ENCODE measurements at places on chromosomes 7 and 10. TPM values are rescaled to one million over a fixed set of nuclear protein-coding genes. Genes with fewer than 3 reads are reported as not detected.

DNA sequence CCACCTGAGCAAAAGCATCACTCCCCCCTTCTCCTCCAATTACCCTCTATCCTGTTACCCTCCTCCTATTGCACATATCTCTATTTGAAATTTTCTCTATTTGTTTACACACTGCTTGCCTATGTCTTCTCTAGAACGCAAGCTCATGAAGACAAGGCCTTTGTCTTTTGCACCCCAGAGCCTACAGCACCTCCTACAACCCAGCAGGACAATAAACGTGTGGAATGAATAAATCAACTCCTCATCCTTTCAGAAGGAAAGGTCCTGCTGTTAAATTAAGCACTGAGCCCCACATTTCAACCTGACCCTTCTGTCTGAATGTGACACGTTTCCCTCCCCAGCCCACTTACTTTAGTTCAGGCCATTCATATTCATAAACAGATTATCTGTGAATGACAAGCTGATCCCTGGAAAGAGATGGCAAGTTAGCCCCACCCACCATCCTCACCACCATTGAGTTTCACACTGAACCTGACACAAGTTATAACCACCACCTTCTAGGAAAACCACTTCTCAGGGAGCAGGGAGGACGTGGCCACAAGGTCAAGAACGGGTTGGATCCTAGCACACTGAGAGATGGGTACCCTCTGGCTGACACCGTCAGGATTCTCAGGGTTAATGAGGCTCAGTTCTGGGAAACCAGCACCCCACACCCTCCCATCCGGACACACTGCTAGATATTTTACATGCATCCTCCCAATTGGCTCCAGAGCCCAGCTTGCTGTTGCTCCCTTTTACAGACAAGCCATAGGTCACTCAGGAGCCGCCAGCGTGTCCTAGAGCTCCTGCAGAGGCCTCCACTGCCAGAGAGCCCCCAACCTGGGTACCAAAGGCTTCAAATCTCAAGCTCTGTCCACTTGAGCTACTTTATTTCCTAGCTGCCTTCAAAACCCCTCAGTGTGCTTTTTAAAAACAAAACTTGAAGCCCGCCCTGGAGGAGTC lies 934 bp downstream of the PRTFDC1 start:
- DNase-seq = no peak

MKX gene
- total RNA-seq = not detected

GRCh38 chr10:118958984-118959925 lies 70.3 kb upstream of the NANOS1 start:
- DNase-seq = no peak

- DNase-seq = no peak
Measured at GRCh38 chr7:40873248-40873647, 738.4 kb downstream of the SUGCT start.

NUTM2A gene
- total RNA-seq = 3.1 TPM

DNA sequence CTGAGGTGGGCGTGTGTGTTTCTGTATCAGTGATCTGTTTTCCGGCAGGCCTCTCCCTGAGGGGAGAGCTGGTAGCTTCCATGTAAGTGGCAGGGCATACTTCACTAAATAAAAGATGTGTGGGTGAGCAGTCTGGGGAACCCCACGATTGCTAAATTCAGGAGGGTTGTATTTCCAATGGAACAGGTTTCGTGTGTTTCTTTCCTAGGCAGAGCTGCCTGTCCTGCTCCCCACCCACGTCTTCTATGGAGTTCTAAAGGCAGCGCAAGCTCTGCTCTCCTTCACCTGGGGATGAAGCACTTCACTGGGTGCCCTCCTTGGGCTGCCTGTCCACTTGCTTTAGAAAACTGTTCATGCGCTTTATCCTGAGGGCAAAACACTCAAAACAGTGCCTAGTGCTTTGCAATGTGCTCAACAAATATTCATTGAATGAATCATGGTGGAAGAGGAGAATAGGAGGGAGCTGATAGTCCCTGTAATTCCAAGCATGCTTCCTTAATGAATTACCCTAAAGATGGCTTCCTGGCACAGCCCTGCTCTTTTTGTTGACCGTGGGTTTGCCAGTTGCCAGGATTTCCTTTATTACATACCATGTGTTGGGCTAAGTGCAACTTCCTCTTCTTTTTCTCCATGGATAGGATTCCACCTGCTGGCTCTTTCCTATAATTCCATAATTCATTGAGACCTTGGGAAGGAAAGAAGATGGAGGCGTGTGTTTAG lies 50.6 kb upstream of the SRPK2 start:
- no peak for DNase-seq

- DNase-seq = no peak
Measured at GRCh38 chr7:142001163-142001874, 5.6 kb downstream of the MGAM start.

GRCh38 chr7:33744293-33745075 lies 160.9 kb upstream of the BMPER start:
- no peak for DNase-seq

- DNase-seq = no peak
Measured at GRCh38 chr7:134702366-134703240, 56.0 kb downstream of the BPGM start.

DNA sequence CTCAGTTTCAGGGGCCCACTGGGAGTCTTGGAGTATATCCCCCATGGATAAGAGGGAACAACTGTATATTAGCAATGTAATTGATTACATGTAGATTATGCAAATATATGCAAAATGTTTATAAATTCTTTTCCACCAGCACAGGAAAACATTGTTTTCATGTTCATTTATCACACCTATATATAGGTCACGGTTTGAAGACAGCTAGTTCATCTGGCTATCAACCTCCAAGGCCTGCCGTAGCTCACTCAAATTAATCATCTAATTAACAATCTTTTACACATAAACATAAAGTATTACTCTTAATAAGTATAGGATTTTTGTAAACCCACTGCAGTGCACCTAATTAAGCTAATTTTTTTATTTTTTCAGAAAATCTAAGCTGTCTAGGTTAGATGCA lies 53.7 kb upstream of the SP4 start:
- no peak for DNase-seq

DNA sequence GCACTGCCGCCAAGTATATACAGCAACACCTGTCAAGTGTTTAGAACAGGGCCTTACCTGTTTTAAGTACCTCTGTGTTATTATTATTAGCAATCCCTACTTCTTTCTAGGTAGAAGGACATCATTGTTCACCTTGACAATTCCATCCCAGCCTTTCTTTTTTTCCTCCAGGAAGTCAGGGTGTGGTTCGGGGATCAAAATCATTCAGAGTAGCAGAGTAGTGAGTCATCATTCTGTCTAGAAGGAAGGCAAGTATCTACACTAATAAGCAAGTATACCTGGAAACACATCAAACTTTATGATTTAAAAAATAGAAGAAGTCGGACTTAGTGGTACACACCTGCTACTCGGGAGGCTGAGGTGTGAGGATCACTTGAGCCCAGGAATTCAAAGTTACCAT lies 25.5 kb upstream of the CAPZA2 start:
- DNase-seq = no peak

- no peak for DNase-seq
Measured at GRCh38 chr10:44316187-44316921, 68.5 kb downstream of the CXCL12 start.

GRCh38 chr7:127600885-127601284 lies 7.3 kb downstream of the FSCN3 start:
- no peak for DNase-seq

GRCh38 chr10:79905322-79906314 lies 43.3 kb downstream of the SFTPD start:
- no peak for DNase-seq

GRCh38 chr7:157524731-157525130 lies 187.9 kb downstream of the DNAJB6 start:
- no peak for DNase-seq

CNTNAP2 gene
- 0.16 TPM for total RNA-seq

DNA sequence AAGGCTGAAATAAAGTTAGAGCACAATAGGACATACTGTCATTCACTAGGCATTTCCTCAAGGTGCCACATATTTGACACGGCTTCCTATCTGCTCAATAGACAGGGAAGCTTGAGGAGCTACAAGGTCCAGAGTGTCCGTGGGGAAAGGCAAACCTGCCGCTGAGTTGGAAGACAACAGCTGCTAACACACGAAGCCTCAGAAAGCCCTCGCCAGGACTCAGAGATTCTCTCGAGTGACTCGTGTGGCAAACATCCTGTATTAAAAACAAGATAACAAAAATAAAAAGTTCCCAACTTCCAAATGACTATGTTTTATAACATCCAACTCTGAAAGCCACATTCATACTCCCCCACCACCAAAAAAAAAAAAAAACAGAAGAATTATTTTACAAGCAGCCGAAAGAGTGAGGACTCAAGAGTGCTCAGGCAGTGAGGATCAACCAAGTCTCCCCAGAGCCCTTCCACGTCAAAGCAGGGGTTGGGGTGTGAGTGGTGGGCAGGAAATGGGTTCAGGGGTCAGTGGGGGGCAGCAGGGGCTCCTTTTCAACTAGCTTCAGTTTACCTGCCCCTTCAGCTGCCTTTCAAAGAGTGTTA lies 67.6 kb downstream of the STK17A start:
- DNase-seq = no peak

GHRHR gene
- not detected for total RNA-seq

- DNase-seq = no peak
Measured at GRCh38 chr10:133391249-133391635, 2.7 kb upstream of the MTG1 start.

DNA sequence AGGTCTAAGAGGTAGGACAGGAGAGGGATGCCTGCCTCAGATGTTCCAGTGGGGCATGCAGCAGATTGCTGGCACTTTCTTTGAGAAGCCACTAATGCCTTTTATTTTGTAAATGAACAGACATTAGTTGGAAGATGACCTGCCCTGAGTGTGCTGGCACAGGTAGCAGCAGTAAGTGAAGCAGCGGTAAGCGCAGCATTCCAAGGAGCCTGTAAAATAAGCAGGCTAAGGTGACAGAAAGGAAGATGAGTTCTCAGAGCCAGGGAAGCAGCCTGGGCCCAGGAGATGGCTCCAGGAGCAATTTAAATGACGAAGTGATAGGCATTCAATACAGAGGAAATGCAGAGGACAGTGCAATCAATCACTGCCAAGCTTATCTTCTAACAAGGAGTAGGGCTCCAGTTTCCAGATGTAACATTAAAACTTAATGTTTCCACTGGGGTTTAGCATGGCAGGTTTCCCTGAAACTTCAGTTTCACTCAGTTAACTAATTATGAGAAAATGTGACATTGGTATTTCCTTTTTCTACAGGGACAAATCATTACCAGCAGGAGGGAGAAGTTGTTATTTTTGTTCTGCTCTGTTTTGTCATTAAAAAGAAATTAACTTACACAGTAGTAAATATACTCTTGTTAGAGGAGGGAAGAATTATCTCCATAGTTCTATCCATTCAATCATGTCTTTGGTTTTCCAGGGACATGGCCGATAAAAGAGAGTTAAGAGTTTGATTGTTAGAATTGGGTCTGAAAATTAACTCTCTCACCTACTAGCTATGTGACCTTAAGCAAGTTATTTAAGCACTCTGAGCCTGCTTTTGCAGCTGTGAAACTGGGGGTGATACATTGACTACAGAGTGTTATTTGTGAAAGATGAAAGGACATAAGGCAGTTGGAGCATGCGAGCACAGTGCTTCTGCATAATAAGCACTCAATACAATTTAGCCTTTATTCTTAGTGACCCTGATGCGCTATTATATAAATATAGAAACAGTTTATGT lies 96.6 kb upstream of the PTN start:
- DNase-seq = no peak

- DNase-seq = no peak
Measured at GRCh38 chr7:93146472-93147141, 1.6 kb downstream of the SAMD9L start.

DNA sequence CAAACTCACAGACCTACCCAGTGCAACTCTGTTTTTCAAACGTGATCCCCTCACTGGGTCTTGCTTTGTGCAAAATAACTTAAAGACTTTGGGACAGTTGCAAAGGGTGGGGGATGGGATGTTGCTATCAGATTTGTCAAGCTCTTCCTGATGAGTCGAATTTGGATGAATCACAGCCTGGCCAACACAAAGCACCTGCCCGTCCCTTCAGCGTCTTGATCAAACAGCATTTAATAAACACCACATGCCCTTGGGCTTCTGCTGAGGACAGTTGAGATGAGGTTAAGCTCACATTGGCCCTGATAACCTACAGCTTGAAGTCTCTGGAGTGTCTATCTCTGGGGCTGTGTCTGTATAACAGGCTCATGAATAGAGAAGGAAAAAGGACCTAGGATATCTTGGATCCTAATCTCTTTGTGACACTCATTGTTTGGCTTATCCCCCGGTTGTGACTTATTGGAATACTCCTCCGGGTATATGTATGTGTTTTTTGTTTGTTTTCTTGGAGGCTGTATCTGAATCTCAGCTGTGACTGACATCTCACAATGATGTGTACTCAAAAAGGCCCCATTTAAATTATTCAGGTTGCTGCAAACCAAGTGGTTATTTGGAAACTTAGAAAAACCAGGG lies 132.6 kb upstream of the NAMPT start:
- DNase-seq = no peak

DNA sequence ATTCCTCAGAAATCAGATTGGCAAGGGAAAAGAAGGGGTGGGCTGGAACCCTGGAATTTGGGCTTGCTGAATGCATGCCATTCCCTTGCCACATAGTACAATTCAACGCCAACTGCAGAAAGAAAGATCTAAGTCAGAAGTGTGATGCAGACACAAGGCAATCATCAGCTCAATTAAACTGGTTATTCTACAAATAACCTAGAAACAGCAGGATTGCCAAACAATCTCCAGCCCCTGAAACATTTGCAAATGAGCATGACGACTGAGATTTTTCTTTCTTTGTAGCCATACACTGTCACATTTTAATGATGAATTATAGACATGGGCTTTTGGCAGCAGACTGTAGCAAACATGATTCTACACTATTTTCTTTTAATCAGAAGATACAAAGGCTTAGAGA lies 16.5 kb upstream of the CREB5 start:
- DNase-seq = no peak

GRCh38 chr7:85290269-85290668 lies 103.4 kb upstream of the SEMA3D start:
- no peak for DNase-seq

DNA sequence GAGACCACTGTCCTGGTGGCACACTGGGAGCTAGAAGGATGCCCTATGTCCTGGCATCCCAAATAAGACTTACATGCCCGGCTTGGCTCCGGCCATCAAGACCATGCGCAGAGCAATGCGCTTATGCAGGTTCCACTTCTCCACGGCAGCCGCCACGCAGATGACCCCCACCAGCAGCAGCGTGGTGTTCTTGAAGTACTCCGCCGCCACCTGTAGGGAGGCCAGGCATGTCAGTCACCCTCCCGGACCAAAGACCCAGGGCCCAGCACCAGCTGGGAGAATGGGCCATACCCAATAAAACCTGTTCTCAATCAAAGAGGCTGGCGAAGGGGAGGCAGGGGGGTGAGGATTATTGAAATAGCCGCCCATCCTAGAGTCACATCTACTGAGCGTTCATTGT lies 19.9 kb downstream of the SLC13A4 start:
- DNase-seq = no peak

GRCh38 chr10:69974551-69975155 lies 78.0 kb upstream of the MACROH2A2 start:
- DNase-seq = no peak

DNA sequence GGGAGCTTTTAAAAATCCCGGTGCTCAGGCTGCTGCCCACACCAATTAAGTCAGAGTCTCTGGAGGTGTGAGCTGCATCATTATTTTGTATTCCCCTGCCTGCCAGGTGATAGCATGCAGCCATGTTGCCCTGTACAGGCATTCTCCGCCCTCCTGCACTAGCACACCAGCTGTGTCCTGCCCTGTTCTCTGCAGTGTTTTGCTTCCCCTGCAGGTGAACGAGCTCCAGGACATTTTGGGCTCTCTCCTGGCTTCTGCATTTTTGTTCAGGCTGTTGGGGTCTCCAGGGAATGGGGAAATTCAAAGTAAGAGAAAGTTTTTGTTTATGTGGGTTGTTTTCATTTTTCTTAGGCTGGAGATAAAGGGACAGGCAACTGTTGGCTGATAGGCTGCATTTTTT lies 271.0 kb upstream of the COBL start:
- DNase-seq = no peak

SUMF2 gene
- 181 TPM for total RNA-seq

All from T-cell (primary cell).